ENCODE measurements at places on chromosomes 5 and 9.

- DNase-seq = no peak
These were observed 9.9 kb downstream of the LCN1 start for GRCh38 chr9:135531096-135531495.

- no peak for DNase-seq
These were observed 45.9 kb upstream of the TRMT10B start for GRCh38 chr9:37707748-37708147.

GRCh38 chr9:106326493-106326892 is 536.5 kb upstream of the ZNF462 start:
- no peak for DNase-seq

DNA sequence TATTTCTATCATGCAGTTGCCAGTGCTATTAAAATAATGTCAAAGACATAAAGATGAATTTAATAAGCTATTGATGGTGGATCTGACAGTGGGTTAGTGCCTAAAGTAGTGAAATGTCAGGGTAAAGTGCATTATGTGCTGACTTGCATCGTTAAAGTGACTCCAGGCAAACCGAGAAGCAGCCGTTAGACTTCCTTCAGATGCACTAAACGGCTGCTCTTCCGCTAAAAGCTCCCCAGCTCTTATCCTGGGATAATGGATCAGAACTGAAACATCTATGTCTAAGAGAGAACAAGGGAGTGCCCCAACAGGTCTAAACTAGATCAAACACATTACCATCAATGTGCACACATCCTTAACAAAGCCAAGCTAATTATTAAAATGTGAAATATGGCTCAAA is 468.2 kb downstream of the NTRK2 start:
- no peak for DNase-seq

DNA sequence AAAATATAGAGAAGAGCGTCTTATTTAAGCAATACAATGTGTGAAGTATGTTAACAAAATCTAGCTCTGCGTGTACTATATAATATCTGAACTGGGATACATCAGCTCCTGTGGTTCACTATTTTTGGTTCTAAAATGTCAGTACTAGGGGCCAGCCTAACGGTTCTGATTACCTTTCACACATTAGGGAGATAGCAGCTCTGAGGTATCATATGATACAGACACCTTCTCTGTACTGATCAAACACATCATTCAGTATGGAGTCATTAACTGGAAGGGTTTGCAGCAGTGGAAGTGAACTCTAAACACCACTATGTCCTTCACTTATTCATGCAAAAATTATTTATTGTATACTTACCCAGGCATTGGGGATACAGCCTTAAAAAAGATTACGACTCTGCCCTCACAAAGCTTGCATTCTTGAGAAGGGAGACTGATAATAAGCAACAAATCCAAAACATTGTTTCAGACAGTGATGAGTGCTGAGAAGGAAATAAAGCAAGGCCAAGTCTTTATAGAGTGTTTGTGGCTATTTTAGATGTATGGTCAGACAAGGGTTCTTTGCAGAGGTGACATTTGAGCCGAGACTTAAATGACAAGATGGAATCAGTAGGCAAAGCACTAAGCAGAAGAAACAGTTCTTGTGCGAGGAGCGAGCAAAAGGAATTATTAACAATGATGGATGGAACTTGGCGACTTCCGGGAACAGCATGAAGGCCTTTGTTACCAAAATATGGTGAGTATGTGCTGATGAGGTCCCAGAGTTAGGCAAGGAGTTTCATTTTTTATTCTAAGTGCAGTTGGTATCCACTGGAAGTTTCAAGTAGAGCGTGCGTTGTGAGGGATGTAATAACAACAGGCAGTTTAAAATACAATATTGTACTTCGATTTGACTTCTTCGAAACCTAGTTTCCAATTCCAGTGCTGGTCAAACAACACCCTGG is 1.8 kb upstream of the LNPEP start:
- DNase-seq = peak; percentile 12

GRCh38 chr9:133868203-133868602 is 123.9 kb downstream of the VAV2 start:
- DNase-seq = no peak

DNA sequence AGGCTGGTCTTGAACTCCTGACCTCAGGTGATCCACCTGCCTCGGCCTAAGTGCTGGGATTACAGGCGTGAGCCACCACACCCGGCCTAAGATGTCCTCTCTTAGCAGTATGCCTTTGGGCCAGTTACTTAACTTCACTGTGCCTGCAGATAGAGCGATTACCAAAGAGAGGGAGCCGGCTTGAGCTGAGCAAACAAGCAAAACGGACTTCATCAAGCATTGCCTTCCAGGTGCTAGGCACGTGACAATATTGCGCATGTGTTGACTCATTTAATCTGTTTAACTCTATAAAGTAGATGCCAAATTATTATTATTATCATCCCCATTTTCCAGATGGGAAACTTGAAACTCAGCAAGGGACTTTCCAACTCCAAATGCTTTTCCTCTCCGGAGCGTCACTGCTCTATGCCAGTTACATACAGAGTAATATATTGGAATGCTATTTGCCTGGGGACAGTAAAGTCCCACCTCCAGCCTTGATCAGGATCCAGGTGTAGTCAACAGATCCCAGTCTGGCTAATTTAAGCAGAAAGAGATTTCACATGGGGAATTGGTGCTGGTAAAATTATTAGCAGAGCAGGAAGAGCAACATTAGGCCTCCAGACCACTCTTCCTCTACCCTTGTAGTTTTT is 5.6 kb upstream of the C9orf152 start:
- DNase-seq = no peak

DNA sequence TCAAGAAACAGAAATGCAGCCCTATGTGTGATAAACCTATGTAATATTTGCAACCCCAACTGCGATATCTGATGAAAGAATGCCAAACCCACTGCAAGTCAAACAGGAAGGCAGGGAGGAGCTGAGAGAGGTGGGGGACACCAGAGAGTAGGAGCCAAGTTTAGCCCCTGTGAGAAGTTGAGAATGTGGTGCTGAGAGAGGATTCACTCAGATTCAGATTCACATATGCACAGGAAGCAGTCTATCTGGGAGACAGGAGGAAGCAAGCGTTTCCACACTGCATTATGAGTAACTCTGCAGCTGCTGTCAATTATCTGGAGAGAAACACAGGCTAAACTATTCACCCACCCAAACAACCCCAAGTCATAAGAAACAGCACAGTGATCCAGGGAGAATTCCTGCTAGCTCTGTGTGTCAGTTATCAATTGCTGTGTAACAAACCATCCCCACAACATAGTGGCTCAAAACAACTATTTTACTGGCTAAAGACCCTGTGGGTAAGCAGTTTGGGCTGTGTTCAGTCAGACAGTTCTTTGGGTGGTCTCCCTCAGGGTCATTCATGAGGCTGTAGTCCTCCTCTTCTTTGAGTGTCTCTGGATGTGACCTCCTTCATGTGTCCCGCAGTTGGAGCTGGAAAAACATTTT is 161.9 kb upstream of the RAI14 start:
- no peak for DNase-seq

DNA sequence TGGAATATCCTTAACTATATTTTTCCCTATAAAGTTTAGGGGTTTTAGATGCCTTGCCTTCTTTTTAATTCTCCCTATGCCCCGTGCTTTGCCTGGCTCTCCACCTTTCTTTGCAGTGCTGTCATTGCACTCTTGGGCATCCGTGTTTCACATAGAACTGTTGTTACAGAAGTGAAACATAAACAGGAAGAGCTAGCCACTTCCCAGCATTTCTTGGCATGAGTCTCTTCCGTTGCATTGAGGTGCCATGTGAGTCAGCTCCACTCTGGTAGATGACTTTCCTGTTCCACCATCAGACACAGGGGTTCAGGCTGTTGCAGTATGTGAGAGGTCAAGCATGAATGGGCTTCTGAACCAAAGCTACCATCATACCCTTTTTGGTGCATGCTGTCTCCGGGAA is 73.4 kb downstream of the ANGPTL2 start:
- peak; percentile 54 for DNase-seq

DNA sequence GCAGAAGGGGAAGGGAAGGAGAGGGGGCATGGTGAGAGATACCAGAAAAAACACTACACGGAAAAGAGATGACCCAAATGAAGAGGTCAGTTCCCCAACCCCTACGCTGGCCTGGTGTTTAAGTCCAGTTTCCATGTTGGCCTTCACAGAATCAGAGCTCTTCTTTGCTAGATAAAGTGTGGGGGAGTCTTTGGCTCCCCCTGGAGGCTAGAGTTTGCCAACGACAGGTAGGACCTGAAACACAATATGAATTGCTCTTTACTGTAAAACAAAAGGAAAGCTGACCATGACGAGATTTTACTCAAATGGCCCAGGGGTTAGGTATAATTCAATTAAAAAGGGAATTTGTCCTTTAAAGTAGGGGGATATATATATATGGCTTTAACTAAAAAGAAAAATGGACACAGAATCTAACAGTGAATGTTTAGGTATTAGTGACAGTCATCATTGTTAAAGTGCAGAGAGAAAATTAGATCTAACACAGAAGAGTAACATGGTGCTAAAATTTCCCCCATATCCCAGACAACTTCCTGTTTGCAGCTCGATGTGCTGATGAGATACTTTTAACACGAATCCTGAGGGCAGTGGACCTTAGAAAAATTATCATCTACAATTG is 92.0 kb downstream of the SV2C start:
- DNase-seq = peak; percentile 68

GRCh38 chr9:89553451-89554010 is 51.3 kb upstream of the GADD45G start:
- DNase-seq = no peak

- no peak for DNase-seq
These were observed 183.2 kb upstream of the DAB2 start for GRCh38 chr5:39608024-39608423.

DNA sequence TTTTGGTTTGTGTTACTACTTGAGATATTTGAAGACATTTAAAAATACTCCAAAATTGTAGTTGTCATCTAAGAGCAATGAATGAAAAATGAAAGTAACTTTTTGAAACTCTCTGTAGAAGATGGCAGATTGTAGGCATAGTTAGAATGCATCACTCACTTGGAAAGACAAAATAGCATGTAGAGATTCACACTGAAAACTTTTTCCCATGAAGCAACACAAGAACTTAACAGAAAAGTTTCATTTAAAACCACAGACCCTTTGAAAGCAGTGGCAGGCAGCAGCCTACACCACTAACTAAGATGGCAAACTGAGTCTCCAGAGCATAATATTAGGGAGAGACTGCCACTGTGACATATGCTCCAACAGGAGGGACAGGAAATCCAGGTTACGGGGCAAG is 18.9 kb upstream of the FAM174A start:
- DNase-seq = no peak

GRCh38 chr5:37717613-37718431 is 122.0 kb downstream of the GDNF start:
- no peak for DNase-seq

GRCh38 chr5:153555420-153556114 is 65.1 kb downstream of the GRIA1 start:
- DNase-seq = no peak

DNA sequence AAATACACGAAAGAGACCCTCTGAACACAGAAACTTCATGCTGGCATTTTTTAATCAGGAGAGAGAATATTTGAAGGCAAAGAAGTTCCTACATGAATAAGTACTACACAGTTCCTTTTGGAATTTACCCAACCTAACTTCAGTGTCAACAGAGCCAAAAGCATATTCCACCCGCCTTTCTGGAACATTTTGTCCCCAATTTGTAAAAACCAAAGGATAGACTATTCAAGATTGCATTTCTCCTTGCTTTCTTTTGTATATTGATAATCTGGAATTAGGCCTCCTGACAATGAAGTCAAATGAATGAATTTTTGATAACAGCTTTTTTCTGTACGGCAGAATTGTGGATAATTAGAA is 39.4 kb upstream of the TRAF1 start:
- no peak for DNase-seq

- no peak for DNase-seq
These were observed 6.2 kb downstream of the VPS13A start for GRCh38 chr9:77183581-77183980.

GRCh38 chr5:115815006-115815692 is 1.3 kb downstream of the CDO1 start:
- no peak for DNase-seq

DNA sequence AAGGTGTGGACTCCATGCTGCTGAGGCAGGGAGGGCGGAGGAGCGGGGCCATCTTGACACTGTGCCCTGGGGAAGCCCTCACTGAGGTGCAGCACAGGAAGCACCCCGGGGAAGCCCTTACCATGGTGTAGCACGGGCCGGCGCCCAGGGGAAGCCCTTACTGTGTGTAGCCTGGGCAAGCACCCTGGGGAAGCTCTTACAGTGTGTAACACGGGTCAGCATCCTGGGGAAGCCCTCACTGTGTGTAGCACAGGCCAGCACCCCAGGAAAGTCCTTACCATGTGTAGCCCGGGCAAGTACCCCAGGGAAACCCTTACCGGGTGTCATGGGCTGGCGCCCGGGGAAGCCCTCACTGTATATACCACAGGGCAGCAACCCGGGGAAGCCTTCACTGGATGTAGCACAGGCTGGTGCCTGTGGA is 62.6 kb upstream of the ZNF354B start:
- DNase-seq = no peak

DNA sequence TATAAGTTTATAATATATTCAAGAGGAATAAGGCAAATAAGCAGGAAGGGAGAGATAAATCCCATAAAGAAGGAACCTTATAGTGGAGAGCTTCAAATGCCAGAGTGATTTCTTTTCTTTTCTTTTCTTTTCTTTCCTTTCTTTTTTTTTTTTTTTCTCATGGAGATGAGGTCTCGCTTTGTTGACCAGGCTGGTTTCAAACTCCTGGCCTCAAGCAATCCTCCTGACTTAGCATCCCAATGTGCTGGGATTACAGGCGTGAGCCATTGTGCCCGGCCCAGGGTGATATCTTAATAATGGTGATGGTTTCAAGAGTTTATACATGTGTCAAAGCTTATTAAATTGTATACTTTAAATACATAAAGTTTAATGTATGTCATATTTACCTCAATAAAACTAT is 19.6 kb upstream of the FOCAD start:
- DNase-seq = no peak

- DNase-seq = no peak
These were observed 18.1 kb downstream of the PITX1 start for GRCh38 chr5:135015942-135016341.

DNA sequence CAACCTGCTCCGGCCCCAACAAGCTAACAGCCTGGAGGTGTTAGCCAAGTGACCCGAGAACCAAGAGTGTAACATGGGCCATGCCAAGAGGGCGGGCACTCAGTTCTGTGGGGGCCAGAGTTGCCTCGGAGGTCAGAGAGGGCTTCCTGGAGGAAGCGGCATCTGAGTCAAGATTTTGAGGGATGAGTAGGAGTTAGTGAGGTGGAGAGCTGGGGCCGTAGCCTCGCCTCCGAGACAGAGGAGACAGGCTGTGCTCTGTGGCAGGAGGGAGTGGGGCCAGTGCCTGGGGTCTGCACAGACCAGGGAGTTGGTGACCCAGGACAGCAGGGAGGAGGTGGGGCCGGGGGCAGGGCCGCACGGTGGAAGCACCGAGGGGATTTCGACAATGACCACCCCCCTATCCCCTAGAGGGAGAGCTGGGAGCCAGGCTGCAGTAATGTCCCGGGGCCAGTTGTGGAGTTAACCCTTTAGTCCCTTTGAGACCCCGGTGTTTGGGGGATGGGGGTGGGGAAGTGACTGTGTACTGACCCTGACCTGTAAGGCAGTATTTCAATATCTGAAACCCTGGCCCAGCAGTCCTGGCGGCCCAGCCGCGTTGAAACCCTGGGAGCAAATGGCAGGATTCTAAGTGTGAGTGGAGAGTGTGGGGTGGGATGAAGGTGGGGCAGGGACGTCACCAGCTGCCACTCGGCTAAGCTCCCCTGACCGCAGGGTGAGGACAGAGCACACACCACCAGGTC is 148.7 kb upstream of the COL5A1 start:
- DNase-seq = no peak

- DNase-seq = no peak
These were observed 585.1 kb downstream of the TLE4 start for GRCh38 chr9:80156756-80157472.

Data from activated CD4-positive, alpha-beta T cell treated with anti-CD3 and anti-CD28 coated beads, Interleukin-2, amount 10 ng/mL, durations not matched to agents 7 days and 5 days (primary cell).